Posterior vena cava (tissue), 2 donors: ENCODE measurements at places on chromosomes 12 and 14.

GRCh38 chr14:51488569-51489220 lies 163.0 kb upstream of the FRMD6 start:
- no peak for DNase-seq

DNA sequence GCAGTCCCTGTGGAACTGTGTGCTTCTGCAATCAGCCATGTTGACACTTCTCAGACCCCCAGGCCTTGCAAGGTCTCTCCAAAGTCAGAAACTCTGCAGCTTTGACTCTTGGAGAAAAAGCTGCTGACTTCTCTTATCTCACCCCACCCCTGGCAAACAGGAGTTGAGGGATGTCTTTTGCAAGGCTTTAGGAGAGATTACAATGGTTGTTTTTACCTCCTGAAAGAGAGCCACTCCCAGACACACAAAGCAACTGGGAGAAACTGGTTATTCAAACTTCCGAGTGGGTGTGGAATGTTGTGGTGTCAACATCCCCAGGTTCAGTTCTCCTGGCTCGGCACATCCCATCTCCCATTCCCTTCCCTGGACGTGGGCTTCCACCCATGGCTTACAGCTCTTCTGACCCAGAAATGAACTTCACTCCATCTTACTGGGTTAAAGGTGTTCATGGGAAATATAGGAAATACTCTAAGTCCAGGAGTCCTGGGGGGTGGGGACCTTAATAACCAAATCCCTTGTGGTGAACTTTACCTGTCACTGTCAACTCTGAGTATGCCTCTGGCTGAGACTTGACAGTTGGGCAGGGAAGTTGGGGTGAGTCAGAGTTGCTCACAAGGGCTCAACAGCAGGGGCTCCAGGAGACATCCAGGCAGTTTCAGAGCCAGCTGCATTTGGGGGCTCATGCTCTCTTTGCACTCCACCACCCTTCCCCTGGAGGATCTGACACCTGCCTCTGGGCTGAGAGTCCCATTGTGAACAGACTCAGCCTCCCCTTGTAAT lies 41.9 kb downstream of the CCDC177 start:
- DNase-seq, result no peak

- no peak for DNase-seq
Observed at GRCh38 chr12:52494518-52494917, 1.5 kb upstream of the KRT6A start.

DNA sequence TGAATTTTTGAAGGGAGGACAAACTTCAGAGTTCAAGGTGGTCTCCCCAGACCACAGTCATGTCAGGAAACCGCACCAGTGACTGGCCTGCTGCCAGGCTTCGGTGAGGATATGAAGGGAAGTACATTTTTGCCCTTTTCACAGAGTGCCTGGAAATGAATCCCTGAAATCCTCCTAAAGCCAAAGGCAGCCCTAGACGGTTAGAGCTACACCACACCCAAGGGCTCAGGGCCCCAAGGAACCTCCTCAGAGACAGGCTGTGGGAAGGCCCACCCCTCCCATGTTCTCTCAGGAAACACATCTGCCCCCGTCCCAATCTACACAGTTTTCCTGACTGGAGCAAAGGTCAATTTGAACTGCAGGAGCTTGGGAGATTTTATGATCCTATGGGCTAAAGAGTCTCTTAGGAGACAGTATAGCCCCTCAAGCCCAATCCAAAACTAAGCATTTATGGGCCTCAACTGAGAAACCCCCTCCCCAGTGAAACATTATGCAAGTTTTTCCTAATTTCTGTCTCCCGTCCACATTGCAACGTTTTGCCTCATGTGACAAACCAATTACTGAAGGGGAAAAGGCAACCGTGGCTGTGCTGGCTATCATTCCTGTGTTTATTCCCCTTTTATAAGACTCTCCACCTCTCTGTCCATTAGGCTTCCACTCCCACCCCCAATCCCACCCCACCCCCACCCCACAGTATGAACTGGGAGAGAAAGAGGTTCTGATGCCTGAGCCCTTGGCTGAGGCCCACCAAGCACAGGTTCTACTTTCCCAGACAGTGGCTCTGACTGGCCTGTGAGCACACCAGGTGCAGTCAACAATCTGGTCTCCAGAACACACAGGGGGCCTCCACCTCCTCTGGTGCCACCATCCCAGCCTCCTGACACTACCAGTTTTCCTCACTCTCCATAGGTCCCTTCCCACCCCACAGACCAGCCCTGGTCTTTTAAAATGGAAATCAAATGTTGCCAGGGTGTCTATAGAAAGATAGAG lies 9.6 kb upstream of the RNASE1 start:
- DNase-seq, result no peak

DNA sequence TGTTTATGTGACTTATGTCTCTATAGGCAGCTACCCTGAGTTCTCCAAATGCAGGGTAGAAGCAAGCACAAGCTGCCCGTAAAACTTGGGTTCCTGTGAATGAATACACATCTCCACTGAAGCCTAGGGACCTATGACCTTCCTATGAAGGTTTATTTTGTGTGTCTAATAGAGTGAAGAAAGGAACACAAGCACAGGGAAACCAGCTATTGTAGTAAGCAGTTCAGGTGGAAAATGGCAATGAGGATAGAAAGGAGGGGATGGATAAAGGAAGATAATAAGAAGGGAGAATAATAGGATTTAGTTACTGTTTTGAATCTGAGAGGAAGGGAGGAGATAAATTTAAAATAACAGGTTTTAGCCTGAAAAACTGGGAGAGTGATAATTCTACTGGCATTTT lies 2.4 kb downstream of the PFKM start:
- no peak for DNase-seq

- no peak for DNase-seq
Observed at GRCh38 chr12:113310489-113310888, 24.4 kb downstream of the SLC8B1 start.

- no peak for DNase-seq
Observed at GRCh38 chr12:68159681-68160304, at the start of gene IFNG. TSS of gene IFNG (minus strand) at chr12:68159740. CDS start at chr12:68159615, 125 bp downstream.

DNA sequence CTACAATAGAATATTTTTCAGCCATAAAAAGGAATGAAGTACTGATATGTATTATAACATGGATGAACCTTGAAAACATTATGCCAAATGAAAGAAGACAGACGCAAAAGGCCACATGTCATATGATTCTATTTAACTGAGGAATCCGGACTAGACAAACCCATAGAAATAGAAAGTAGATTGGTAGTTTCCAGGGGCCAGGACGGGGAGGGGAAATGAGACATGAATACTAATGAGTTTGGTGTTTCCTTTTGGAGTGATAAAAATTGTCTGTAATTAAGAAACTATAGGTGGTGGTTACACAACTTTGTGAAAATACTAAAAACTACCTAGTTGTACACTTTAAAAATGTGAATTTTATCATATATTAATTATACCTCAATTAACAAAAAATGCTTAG lies 247.6 kb downstream of the BCAT1 start:
- DNase-seq, result no peak

DNA sequence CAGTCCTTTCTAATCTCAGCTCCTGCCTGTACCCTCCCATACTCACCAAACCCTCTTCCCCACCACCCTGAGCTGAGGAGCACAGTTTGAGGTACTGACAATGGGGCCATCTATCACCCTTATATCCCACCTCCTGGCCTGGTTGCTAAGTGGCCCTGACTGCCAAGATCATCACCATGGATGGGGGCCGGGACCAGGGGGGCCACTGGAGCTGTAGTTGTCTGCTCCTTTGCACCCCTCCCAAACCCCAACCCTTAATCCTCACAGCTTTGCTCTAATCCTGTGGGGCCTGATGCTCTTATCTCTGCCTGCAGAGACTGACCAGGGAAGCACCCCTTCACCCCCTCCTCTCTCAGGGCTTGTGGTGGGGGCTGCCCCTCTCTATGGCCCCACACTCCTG lies 395 bp upstream of the GNB3 start:
- no peak for DNase-seq

- peak; percentile 19 for DNase-seq
Observed at GRCh38 chr14:77284466-77284865, 13.5 kb upstream of the NGB start.

DNA sequence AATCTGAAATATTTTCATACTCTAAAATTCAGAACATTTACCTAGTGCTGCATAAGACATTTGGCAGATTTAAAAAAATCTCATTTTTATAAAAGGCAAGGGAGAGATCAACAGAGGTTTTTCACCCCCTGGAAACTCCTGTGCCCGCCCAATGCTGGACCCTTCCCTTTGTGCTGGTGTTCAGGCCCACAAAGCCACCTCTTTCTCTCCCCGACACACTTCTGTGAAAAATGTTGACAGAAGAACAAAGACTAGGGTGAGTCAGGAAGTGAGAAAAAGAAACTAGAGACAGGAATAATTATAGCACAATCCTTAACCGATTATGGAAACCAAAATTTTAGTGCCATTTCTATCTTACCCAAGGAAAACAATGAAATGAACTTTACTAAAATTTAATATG lies 197.7 kb upstream of the STXBP6 start:
- no peak for DNase-seq
